ENCODE measurements at places on chromosomes 7 and 10. TPM values are rescaled to one million over a fixed set of nuclear protein-coding genes. Genes with fewer than 3 reads are reported as not detected.
A peak's percentile ranks its signal among the peaks of the same experiment; 100 is the strongest.

DNA sequence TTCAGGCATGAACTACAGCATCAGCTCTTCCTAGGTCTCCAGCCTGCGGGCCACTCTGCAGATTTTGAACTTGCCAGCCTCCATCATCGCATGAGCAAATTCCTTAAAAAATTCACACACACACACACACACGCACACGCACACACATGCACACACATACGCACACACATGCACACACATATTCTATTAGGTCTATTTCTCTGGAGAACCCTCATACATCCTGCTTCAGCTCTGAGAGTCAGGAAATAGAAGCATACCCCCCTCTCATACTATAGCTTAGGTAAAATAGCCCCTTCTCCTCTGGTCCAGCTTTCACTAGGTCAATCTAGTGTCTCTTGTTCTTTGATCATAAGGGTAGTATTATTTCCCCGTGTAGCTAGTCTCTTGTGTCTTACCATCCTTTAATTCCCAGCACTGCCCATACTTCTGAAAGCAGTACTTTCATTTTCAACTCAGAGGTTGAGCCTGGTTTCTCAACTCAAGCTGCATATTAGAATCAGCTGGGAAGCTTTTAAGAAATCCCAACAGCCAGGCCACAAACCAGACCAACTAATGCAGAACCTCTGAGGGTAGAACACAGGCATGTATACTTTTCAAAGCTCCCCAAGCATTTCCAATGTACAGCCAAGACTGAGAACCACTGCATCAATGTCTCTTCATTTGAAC, 30.9 kb upstream of the ITGB8 start:
- no peaks in the 10 kb centered on the region for H3K36me3 ChIP-seq
- DNase-seq: no peak
- H3K27ac ChIP-seq: no peak overlapping the region
- peaks cover 4% of the 10 kb centered on the region for H3K4me1 ChIP-seq
- H3K4me3 ChIP-seq: no peak overlapping the region

DNA sequence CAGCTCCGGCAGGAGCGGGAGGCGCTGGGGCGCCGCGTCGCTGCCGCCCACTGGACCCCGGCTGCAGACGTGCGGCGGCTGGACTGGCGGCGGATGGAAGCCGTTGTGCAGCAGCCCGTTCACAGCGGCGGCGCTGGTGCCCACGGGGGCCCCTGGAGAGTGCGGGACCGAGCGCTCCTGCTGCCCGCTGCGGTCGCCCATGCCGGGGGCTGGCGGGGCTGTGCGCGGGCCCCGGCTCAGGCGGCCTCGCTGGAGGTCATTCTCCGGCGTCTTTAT, 413 bp downstream of the PANK1 start:
- peak overlapping the region; percentile 89 for H3K27ac ChIP-seq
- H3K27me3 ChIP-seq: no peaks in the 10 kb centered on the region
- H3K4me1 ChIP-seq: peaks cover 9% of the 10 kb centered on the region
- H3K4me3 ChIP-seq: peak overlapping the region; percentile 87
- peak; percentile 41 for DNase-seq

GRCh38 chr7:36811807-36812206, 87.5 kb upstream of the AOAH start:
- no peak overlapping the region for H3K27ac ChIP-seq
- H3K4me1 ChIP-seq: no peaks in the 10 kb centered on the region
- H3K4me3 ChIP-seq: no peak overlapping the region
- no peaks in the 10 kb centered on the region for H3K27me3 ChIP-seq

GRCh38 chr7:75951506-75951905, 36.6 kb downstream of the POR start:
- peaks cover 13% of the 10 kb centered on the region for H3K4me1 ChIP-seq
- no peak for DNase-seq
- no peak overlapping the region for H3K27ac ChIP-seq
- no peaks in the 10 kb centered on the region for H3K27me3 ChIP-seq
- H3K36me3 ChIP-seq: no peaks in the 10 kb centered on the region

- H3K36me3 ChIP-seq: no peaks in the 10 kb centered on the region
- peaks cover 5% of the 10 kb centered on the region for H3K4me1 ChIP-seq
- no peak overlapping the region for H3K27ac ChIP-seq
- H3K27me3 ChIP-seq: no peaks in the 10 kb centered on the region
Measured at GRCh38 chr10:21297603-21298383, 227.7 kb downstream of the SKIDA1 start.

GRCh38 chr7:157474685-157475084, 137.9 kb downstream of the DNAJB6 start:
- no peaks in the 10 kb centered on the region for H3K36me3 ChIP-seq
- no peaks in the 10 kb centered on the region for H3K4me1 ChIP-seq
- no peak overlapping the region for H3K27ac ChIP-seq
- no peak overlapping the region for H3K4me3 ChIP-seq
- no peak for DNase-seq

DNA sequence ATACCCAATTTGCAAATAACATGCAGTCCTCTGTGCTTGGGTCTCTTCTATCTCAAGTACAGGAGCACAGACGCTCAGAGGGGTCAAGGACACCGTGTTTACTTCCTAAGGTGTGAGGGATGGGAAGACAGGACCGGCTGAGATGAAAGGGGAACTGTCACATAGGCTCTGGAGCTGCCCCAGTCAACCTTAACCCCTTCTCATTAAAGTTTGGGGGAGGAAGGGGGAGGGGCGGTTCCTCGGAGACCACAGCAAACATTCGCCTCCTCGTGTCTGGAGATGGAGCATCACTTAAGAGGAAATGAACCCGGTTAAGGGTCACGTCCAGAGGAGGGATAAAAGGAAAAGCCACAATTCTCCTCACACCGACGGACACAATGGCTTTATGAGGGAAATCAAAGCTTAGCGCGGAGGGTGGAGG, 1.1 kb downstream of the SH3PXD2A start:
- peaks cover 43% of the 10 kb centered on the region for H3K4me1 ChIP-seq
- H3K27ac ChIP-seq: peak overlapping the region; percentile 26
- H3K36me3 ChIP-seq: no peaks in the 10 kb centered on the region
- H3K27me3 ChIP-seq: no peaks in the 10 kb centered on the region
- H3K4me3 ChIP-seq: peak overlapping the region; percentile 61

GRCh38 chr7:8175929-8176369, 86.0 kb downstream of the ICA1 start:
- peaks cover 5% of the 10 kb centered on the region for H3K4me1 ChIP-seq
- no peak for DNase-seq
- no peak overlapping the region for H3K27ac ChIP-seq

DNA sequence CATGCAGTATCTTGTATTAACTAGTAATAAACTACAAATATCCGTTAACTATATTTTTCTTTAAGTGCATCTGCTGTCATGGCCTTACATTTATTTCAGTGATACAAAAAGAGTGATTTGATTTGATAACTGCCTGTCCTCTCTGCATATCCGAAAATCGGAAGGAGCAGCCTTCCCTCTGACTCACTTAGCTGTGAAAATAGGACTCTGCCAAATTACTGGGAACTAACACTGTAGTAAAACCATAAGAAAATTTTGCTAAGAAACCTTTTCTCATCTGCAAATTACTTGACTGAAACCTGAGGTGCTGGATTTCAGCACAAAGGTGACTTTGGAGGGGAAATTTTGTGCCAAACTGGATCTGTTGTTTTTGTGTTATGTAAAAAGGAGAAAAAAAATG, 176.6 kb upstream of the MKLN1 start:
- no peak overlapping the region for H3K27ac ChIP-seq
- H3K4me3 ChIP-seq: no peak overlapping the region
- H3K4me1 ChIP-seq: no peaks in the 10 kb centered on the region
- no peaks in the 10 kb centered on the region for H3K27me3 ChIP-seq
- DNase-seq: no peak

DNA sequence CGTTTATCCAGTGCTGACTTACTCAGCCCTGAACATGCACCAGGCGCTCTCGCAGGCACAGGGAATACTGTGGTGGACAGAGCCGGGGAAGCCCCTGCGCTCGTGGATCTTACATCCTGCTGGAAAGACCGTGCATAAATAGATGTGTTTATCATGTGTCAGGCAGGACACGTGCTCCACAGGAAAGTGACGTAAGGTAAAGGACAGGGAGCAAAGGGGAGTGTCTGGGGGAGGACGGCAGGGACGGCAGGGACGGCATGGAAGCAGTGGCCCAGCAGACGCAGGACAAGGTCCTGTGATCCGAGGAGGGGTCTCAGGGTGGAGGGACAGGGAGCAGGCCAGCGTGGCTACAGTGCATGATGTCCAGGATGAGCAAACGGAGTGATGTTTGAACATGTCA, 410.5 kb downstream of the PAXIP1 start:
- no peaks in the 10 kb centered on the region for H3K4me1 ChIP-seq
- no peaks in the 10 kb centered on the region for H3K27me3 ChIP-seq
- no peak overlapping the region for H3K27ac ChIP-seq
- peak; percentile 26 for DNase-seq
- no peak overlapping the region for H3K4me3 ChIP-seq

DNA sequence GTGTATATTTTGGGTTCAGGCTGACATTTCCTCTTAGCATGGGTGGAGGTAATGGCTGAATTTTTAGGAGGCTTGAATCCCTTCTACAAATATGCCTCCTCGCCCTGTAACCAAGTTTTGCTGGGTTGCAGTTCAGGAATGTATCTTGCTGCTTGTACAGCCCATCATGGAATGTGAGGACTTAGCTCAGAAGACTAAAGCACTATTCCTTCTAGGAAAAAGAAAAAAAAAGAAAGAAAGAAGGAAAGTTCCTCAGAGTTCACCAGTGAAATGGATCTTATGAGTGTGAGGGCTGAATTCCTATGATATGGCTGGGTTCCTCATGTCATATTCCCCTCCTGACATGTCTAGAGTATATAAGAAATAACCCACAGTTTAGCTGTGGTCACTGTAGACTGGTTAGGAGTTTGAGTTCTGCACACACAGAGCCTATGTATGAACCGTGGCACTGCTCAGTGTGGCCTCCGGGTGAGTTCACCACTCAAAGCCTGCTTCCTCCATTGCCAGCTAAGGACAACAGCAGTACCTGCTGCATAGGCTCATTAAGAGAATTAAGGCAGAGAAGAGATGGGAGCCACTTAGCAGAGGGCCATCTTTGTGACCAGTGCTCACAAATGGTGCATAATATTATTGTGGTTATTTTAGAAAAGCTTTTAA, 114.0 kb downstream of the TACC2 start:
- no peak overlapping the region for H3K4me3 ChIP-seq
- no peak for DNase-seq
- no peak overlapping the region for H3K27ac ChIP-seq
- H3K36me3 ChIP-seq: no peaks in the 10 kb centered on the region
- H3K27me3 ChIP-seq: no peaks in the 10 kb centered on the region

- peak; percentile 73 for DNase-seq
- H3K4me1 ChIP-seq: peaks cover 34% of the 10 kb centered on the region
- no peaks in the 10 kb centered on the region for H3K27me3 ChIP-seq
Measured at GRCh38 chr7:130941322-130942210, 207.6 kb upstream of the KLF14 start.

DNA sequence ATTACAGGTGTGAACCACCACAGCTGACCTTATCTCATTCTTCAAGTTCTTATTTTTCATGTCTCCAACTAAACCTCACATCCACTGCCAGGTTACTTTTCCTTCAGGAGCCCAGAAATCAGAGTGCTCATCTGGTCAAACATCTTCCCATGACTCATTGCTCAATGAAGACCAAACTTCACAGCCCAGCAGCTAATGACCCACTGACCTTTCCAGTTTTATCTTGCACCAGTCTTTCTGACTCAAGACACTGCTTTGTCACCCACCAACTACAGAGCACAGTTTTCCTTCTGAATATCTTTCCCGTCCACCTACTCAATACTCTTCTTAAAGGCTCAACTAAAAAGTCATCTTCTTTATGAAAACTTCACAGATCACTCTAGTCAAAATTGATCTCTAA, 245.1 kb downstream of the CHCHD3 start:
- H3K36me3 ChIP-seq: no peaks in the 10 kb centered on the region
- no peaks in the 10 kb centered on the region for H3K4me1 ChIP-seq
- H3K27ac ChIP-seq: no peak overlapping the region
- H3K27me3 ChIP-seq: no peaks in the 10 kb centered on the region

- no peaks in the 10 kb centered on the region for H3K27me3 ChIP-seq
- DNase-seq: no peak
- H3K27ac ChIP-seq: no peak overlapping the region
- H3K4me1 ChIP-seq: no peaks in the 10 kb centered on the region
- H3K36me3 ChIP-seq: no peaks in the 10 kb centered on the region
- no peak overlapping the region for H3K4me3 ChIP-seq
Measured at GRCh38 chr7:137084607-137085380, 216.3 kb downstream of the CHRM2 start.

DNA sequence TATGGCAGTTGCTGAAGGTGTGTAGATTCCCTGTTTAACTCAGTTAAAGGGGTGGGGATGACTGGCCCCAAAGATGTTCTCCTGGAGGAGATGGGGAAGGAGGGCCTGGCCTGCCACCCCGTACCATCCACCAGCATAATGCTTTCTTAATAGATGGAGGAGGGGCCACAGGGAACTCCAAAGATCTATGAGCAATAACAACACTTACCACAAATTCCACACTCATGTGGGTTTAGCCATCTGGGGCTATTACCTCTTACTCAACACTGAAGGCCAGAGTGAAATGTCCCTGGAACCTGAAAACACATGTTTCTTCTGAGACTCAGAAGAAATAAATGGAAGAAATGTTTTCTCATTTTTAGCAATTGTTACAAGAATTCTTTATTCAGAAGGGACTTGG, 259.0 kb downstream of the CXCL12 start:
- no peaks in the 10 kb centered on the region for H3K36me3 ChIP-seq
- H3K4me1 ChIP-seq: peaks cover 6% of the 10 kb centered on the region
- H3K27me3 ChIP-seq: no peaks in the 10 kb centered on the region
- H3K27ac ChIP-seq: no peak overlapping the region
- H3K4me3 ChIP-seq: no peak overlapping the region
- DNase-seq: no peak

DNA sequence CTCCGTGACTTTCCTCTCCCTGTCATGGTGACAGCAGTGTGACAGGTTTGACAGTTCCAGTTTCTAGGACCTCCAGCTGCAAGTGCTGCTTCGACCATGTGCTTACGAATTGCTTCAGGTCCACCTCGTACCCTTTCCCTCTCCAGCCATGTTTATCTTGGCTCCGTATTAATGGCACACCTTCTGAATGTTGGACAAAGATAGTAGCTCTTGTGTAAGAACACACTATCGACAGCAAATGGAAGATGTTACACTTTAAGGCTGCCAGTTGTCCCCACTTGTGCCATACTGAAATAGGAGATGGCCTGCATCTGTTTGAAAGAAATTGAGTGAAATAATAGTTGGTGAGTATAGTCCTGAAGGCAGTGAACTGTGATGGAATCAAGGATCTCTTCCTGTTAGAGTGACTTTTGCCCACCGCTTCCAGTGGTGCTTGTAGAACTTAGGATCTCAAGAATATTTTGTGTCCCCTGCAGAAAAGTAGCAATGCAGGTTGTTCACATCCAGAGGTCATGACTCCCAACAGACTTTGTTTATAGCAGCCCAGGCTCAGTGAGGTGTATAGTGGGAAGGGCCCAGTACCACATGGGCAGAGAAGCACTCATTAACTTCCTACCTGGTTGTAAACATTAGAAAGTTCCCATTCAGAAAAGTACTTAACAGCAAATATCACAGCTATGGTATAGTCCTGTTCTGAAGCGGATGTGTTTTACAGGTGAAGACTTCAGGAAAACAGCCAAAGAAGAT, 629.7 kb upstream of the GALNT17 start:
- no peaks in the 10 kb centered on the region for H3K36me3 ChIP-seq
- H3K4me3 ChIP-seq: no peak overlapping the region
- no peak for DNase-seq
- no peak overlapping the region for H3K27ac ChIP-seq

The FAM170B gene
- total RNA-seq: 1.2 TPM

The HEPACAM2 gene
- total RNA-seq: 2.7 TPM

The CTAGE8 gene
- total RNA-seq: 4.4 TPM

The PCGF5 gene
- total RNA-seq: 50.2 TPM

The SPDYE9 gene
- total RNA-seq: 7.3 TPM

The ZNF32 gene
- total RNA-seq: 18.7 TPM

The PTPRE gene
- total RNA-seq: 26.6 TPM

The DYNC1I1 gene
- total RNA-seq: 5.0 TPM

Measured in testis (tissue), 5 donors.